ENCODE measurements at places on chromosomes 5 and 9.

DNA sequence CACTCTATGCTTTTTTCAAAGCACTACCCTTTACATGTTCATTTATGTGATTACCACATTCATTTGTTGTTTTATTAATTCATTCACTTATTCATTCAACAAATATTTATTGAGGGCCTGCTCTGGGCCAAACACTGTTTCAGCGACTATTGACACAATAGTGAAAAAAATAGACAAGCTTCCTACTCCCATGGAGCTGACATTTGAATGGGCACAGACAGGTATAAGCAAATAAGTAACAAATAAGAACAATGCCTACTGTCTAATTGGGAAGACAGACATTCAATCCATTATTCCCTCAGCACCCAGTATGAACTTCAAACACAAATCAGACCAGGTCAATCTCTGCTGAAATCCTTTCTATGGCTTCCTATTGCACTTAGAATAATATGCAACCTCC, 156.9 kb upstream of the NR3C1 start:
- DNase-seq = no peak

DNA sequence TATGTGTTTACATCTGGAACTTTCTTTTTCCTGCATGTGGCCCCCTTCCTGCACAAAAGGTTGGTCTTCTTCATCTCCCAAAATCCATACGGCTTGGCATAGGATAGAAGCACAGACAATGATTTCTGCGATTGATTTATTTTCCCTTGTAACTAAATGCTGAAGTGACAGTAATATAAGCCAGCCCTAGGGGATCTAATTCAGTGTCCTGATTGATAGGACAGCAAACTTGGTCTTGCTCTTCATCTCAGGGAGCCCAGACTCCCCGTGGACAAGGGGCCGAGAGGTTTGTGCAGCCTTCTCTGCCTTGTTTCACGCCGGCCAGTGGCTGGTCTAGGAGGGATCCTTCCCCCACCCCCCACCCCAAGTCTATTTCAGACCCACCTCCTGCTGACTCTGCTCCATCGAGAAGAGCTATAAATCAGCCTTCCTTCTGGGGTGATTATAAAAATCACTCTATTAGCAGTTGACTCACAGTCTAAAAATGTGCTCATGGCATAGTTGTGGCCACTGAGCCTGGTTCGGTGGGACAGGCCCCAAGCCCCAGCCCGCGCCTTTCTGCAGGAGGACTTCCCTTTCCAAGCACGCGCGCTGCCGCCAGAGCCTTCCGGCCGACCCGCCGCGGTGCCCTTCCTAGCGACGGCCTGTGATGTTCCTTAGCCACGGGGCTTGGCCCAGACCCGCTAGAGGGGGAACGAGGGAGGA, 89.8 kb upstream of the COL5A1 start:
- peak; percentile 72 for DNase-seq

GRCh38 chr5:59360130-59360555, 533.4 kb downstream of the PDE4D start:
- no peak for DNase-seq

- no peak for DNase-seq
Measured at GRCh38 chr5:110073534-110073933, 383.8 kb downstream of the MAN2A1 start.

DNA sequence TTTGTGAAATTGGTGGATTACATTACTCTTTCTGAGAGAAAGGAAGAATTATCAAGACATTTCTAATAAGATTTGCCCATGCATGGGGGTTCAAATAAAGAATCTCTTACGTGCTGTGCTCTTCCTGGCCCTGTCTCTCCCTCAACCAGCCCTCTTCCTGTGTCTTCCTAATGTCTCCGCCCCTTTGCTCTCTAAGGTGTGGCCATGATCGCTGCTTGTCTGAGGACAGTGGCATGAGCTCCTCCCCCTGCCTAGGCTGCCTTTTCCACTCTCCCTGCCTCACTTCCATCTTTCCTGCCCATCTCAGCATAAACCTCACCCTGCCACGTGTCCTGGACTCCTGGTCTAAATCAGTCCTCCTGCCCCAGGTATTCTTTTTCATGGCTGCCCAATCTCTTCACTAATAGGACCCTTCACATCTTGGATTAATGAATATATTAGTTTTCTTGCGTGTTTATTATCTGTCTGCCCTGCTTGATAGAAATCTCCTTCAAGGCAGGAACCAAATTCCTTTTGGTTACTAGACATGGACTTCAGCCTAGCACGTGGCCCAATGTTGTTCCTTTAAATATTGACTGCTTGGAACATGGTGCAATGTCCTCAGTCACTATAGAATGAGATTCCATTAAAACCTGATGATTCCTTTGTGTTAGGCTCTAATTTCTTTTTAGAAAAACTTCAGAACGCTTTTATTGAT, 122.3 kb downstream of the MTRR start:
- no peak for DNase-seq

DNA sequence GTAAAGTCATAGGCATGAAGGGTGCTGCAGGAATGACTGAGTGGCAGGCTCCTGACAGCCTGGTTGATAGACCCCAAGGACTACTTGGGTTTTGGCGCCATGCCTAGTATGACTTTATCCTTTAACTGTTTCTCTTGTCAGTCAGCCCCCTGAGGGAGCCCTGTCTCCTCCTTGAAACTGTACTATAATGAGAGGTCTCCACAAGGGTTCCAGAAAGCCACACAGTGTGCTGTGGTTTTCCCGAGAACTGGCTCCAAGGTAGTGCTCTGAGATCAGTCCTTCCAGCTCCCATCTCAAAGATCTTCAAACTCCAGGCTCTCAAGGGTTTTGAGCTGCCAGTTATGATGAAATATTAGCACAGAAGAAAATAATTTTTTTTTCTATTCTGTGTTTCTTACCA, 26.7 kb upstream of the TNC start:
- DNase-seq = no peak

DNA sequence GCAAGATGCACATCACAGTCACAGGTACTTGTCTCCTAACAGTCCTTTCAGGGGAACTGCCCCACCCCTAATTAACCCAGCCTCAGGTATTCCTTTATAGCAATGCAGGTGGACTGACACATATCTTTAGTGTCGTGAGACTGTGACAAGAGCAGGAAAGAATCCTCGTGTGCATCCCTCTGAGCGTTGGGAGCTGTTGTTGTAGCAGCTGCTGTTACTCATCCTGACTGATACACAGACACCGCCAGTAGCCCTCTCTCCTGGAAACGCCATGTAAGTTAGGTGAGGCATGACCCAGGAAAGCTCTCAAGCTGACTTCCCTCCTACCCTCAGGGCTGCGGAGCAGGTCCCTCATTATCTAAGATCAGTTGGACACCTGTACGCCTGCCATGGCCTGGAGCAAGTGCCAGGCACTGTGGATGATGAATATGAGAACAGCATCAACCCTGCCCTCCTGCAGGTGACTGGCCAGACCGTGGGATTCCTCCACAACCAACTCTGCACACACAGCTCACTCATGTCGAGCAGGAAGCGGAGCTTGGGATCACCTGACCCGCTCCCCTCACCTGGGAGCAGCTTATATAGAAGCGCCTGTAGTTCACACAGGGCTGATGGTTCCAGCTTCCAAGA, 10.2 kb upstream of the LCN15 start:
- DNase-seq = no peak

GRCh38 chr5:89722538-89722937, 687.0 kb downstream of the CETN3 start:
- no peak for DNase-seq

- peak; percentile 90 for DNase-seq
Measured at GRCh38 chr5:9173281-9174048, 372.4 kb downstream of the SEMA5A start.

DNA sequence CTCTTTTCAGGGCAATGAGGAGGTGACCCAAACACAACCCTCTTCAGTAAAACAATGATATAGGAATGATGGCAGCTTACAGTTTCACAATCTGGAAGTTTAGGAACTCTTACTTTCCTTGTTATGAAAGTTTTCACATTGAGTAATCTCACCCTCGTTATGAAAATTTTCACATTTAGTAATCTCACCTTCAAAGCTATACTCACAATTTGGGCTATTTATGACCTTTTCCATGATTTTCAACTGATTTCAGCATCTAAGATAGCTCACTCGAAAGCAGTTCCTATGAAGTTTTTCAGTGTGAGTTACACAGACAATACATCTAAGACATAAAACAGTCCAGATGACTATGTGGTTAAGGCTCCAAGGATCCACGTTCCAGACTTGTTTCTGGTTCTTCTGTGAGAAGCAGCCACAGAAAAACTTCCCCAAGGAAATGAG, 57.1 kb downstream of the FOXD1 start:
- DNase-seq = peak; percentile 83
